ENCODE measurements at places on chromosomes 2 and 18.

- H3K4me1 ChIP-seq, result no peaks in the 10 kb centered on the region
- no peaks in the 10 kb centered on the region for H3K27me3 ChIP-seq
- H3K4me3 ChIP-seq, result no peak overlapping the region
- H3K36me3 ChIP-seq, result no peaks in the 10 kb centered on the region
Measured at GRCh38 chr2:239386872-239387445, 13.9 kb downstream of the HDAC4 start.

GRCh38 chr2:7012141-7012764, 95.0 kb downstream of the RNF144A start:
- H3K27ac ChIP-seq, result peak overlapping the region; percentile 50
- DNase-seq, result no peak
- no peaks in the 10 kb centered on the region for H3K36me3 ChIP-seq
- no peaks in the 10 kb centered on the region for H3K27me3 ChIP-seq
- peaks cover 22% of the 10 kb centered on the region for H3K4me1 ChIP-seq
- H3K4me3 ChIP-seq, result no peak overlapping the region

DNA sequence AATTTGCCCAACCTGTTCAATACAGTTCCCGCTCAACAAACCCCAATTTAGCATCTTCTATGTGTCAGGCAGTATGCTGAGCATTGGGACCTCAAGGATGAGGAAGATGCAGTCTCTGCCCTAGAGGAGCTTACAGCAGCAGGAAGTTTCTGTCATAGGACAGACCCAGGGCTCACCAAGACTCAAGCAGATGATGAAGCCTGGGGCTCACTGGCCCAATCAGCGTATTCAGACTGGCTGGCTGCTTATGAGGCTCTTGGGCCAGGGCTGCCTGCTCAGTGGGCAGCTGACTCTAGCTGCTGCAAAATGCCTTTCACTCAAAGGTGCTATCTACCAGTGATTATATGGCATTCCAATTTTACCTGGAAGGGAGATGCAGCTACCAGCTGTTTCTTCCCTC, 2.1 kb downstream of the FAM178B start:
- no peak overlapping the region for H3K27ac ChIP-seq
- no peaks in the 10 kb centered on the region for H3K27me3 ChIP-seq
- no peak overlapping the region for H3K4me3 ChIP-seq
- DNase-seq, result no peak
- H3K4me1 ChIP-seq, result no peaks in the 10 kb centered on the region
- no peaks in the 10 kb centered on the region for H3K36me3 ChIP-seq

GRCh38 chr18:27004056-27004829, 138.7 kb upstream of the AQP4 start:
- no peaks in the 10 kb centered on the region for H3K36me3 ChIP-seq
- no peaks in the 10 kb centered on the region for H3K4me1 ChIP-seq
- no peak for DNase-seq
- no peak overlapping the region for H3K4me3 ChIP-seq
- H3K27me3 ChIP-seq, result no peaks in the 10 kb centered on the region

GRCh38 chr2:26317377-26318105, 28.4 kb upstream of the SELENOI start:
- no peaks in the 10 kb centered on the region for H3K27me3 ChIP-seq
- H3K27ac ChIP-seq, result no peak overlapping the region
- no peaks in the 10 kb centered on the region for H3K36me3 ChIP-seq
- no peak for DNase-seq

GRCh38 chr2:85893428-85894258, 4.9 kb upstream of the ST3GAL5 start:
- H3K4me1 ChIP-seq, result peaks cover 18% of the 10 kb centered on the region
- H3K27ac ChIP-seq, result peak overlapping the region; percentile 46
- no peaks in the 10 kb centered on the region for H3K36me3 ChIP-seq
- H3K27me3 ChIP-seq, result no peaks in the 10 kb centered on the region

DNA sequence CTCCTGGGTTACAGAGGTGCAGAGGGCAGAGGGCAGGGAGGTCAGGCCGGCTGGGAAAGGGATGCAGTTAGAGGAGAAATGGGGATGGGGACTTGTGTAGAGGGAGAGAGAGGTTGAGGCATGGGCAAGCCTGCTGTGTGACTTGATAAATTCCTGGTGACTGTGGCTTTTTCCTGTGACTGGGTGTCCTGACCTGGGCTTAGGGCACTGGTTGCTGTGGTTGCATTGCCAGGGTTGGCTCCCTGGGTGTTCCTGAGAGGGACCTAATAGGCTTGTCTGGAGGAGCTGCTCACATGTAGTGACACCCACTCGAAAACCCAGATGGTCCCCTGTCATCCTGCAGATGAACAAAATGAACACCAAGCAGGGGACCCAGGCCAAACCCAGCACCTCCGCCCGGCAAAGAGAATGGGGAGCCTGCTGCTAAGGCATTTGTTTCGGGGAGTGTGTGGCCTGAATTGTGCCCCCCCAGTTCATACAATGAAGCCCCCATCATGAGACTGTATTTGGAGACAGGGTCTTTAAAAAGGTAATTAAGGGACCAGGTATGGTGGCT, 78.6 kb downstream of the VWA3B start:
- H3K27ac ChIP-seq, result no peak overlapping the region
- no peaks in the 10 kb centered on the region for H3K4me1 ChIP-seq
- H3K36me3 ChIP-seq, result no peaks in the 10 kb centered on the region
- peaks cover 4% of the 10 kb centered on the region for H3K27me3 ChIP-seq
- H3K4me3 ChIP-seq, result no peak overlapping the region

All from hepatocyte (in vitro differentiated cells).